ENCODE measurements at places on chromosomes 12 and 14.

DNA sequence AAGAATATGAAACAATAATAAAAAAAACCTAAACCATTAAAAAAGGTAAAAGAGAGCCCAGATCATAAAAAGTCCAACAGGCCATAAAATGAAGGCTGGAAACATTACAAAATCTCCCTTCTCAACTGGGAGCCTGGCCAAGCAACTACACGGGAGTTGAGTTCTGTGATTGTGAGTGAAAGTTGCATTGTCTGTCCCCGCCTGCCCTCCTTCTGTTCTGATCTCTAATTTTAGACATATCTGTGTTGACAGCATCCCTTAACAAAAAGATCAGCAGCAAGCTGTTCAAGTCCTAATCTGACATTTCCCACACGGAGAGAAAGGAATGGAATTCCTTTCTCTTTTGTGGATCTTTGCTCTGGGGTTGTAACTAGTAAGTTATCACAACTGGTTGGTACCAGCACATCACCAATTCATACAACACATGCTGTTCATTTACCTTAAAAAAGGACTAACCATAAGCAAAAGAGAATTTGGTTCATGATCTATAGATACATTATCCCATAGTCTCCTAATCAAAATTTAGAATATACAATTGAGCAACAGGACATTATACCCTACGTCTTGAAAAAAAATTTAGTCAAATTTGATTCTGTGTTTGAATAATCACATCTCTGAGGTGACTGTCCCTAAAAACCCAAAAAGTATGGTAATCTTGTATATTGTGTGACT, 205.1 kb upstream of the GZMB start:
- DNase-seq, result no peak

GRCh38 chr12:100845095-100845494, 50.5 kb downstream of the ANO4 start:
- DNase-seq, result no peak

DNA sequence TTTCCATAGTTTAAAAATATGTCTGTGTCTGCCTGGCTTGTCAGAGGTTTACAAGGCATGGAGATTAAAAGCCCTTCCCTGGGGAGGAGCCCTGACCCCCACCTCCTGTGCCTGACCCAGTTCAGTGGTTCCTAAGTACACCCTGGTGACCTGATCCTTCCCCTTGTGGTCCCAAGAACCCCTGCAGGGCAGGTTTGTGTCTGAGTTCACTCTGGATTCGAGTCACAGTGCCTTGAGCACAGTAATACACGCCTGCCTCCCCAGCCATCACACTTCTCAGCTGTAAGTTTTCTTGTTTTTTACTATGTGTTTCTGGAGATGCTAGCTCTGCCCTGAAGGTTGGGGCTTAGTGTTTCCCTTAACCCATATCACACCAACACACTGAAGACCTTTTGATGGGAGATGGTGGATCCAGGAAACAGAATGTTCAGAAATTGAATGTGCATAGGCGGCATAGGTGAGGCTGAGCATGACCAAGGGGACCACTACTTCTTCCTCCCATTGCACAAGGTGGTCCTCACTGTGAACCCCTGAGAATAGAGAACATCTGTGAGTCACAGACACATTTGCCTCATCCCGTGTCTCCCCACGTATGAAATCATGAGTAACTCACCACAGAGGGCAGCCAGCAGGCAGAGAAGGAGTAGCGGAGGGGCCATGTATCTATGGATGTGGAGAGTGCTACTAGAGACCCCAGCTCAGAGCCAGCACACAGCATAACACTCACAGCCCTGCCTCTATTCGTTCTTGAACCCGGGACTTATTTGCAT, 962.9 kb downstream of the TMEM121 start:
- no peak for DNase-seq

GRCh38 chr12:21797539-21797938, 23.0 kb upstream of the KCNJ8 start:
- no peak for DNase-seq

DNA sequence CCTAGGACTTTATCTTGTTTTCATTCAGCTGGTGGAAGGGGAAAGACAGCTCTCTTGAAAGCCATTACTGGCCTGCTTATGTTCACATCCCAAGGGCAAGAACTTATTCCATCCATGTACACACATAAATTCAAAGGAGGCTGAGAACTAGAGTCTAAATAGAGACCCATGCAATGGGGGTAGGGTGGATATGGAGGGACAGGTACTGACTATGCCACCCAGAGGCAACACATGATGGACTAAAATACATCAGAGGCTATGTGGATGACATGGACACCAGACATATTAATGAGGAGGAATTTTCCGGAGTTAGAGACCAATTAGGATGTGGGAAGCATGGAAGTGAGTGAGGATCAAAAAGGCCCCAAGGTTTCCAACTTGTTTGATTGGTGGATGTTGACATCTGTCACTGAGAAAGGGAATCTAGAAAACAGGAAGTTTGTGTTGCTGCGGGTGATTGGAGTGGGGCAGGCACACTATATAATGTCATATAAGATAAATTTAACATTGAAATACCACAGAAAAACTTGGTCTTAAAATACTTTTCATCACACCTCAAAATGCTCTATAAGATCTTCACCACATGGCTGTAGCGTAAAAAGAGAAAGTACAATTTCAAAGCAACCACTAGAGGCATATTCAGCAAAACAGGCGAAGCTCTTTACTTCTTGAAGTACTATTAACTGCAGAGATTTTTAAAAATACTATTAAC, 130.4 kb downstream of the GRIP1 start:
- no peak for DNase-seq

GRCh38 chr14:105532735-105533141, 6.4 kb downstream of the TMEM121 start:
- DNase-seq, result peak; percentile 10

DNA sequence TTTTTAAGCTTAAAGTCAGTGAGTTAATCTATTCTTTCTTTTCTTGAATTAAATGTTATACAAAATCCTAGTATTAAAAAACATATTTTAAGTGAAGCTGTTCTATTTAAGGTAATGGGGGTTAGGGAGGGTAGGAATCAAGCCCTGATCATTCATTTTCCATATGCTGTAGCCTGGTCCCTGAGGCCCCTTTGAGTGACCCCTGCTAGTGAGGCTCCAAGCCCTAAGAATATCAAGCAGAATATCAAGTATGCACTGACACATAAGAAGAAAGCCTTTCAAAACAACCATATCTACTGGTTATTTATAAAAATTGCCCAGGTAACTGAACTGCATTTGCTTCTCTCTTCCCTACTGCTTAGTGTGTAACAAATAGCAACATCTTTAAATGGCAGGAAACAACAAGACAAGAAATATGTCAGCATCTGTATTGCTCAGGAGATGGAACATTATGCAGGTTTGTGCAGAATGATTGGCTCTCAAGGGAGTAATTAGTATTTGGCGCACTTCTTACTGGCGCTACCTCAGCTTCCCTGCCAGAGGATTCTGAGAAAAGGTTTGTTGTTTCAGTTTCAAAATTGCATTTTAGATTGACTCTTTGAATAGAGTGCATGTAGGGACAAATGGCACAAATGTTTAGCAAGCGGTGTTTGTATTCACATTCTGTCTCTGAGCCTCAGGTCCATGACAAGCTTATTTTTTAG, 223.0 kb downstream of the DUSP6 start:
- no peak for DNase-seq

DNA sequence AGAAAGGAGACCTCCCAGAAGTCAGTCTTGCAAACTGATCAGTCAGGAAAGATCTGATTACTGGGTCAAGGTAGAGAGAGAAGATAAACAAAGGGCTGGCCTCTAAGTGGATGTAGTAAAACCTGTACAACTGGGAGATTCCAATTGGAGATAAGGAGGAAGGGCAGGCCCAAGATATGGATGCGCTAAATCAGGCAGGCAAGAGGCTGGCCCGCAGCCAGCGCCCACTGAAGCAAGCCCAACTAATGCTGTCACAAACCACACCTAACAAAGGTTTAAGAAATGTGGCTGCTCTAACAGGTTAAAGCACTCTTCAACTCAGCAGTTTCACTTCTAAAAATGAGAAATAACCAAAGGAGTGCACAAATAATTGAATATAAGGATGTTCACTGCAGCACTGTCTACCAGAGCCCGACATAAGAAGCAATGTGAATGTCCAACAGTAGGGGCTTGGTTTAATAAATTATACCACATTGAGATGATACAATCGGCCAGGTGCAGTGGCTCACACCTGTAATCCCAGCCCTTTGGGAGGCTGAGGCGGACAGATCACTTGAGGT, 4.7 kb downstream of the GLTP start:
- no peak for DNase-seq

DNA sequence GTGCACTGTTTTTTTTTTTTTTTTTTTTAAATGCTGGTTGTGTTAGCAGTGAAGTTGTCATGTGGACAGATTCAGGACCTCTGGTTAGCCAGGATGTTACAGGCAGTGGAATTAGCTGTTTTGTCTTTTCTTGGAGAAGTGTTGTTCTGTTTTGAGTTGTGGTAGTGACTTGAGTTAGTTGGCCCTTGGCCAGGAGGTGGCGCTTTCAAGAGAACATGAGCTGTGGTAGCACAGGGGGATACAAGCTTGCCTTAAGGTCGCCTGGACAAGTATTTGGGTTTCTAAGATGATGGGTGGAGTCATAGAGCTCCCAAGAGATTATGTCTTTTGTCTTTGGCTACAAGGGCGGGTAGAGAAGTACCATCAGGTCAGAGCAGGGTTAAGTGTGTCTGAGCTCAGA, 33.3 kb upstream of the CCDC198 start:
- no peak for DNase-seq

DNA sequence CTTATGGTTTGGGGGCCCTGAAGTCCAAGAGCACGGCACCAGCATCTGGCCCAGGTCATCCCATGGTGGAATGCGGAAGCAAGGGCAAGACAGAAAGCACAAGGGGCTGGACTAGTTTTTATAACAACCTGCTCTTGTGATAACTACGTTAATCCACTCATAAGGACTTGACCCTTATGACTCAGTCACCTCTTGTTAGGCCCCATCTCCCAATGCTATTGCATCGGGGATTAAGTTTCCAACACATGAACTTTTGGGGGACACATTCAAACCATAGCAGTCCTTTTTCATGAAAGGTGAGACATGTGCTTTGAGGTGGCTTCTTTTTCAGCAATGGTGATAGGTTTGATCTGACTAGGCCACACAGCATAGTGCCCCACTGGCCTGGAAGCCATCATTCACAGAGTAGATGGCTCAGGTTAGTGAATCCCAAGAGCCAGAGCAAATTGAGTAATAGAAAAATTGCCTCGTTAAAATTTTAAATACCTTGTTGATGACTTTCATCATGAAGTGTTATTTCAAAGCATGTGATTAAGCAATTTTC, 12.1 kb downstream of the FRMD6 start:
- no peak for DNase-seq

GRCh38 chr14:89379006-89379405, 38.0 kb downstream of the FOXN3 start:
- no peak for DNase-seq

GRCh38 chr12:43826681-43827080, 9.2 kb upstream of the TMEM117 start:
- no peak for DNase-seq

GRCh38 chr14:98877065-98877464, 394.9 kb downstream of the BCL11B start:
- DNase-seq, result no peak

DNA sequence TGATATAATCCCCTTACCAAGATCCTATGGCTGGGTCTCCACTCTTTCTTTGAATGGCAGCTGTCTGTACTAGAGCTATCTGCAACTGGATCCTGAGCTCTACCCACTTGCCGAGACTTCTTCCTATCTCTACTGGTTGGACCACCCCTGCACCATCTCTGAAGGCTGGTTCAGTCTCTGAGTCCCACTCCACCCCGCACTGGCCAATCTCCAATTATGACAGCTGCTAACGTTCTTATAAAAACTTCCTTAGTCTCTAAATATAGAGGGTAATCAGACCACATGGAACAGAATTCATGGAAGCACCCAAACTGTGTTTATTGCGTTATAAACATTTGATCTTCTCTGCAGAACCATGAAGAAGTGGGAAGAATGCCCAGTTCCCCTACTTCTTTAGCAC, 186.6 kb upstream of the EEA1 start:
- DNase-seq, result no peak

DNA sequence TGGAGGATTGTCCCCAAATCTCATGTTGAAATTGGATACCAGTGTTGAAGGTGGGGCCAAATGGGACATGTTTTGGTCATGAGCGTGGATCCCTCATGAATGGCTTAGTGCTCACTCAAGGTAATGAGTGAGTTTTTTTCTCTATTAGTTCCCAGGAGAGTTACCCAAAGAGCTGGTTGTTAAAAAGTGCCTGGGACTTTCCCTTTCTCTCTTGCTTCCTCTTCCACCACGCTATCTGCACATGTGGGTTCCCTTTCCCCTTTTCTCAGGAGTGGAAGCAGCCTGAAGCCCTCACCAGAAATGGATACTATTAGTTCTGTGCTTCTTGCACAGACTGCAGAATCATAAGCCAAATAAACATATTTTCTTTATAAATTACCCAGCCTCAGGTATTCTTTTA, 465.4 kb downstream of the FSCB start:
- DNase-seq, result no peak

DNA sequence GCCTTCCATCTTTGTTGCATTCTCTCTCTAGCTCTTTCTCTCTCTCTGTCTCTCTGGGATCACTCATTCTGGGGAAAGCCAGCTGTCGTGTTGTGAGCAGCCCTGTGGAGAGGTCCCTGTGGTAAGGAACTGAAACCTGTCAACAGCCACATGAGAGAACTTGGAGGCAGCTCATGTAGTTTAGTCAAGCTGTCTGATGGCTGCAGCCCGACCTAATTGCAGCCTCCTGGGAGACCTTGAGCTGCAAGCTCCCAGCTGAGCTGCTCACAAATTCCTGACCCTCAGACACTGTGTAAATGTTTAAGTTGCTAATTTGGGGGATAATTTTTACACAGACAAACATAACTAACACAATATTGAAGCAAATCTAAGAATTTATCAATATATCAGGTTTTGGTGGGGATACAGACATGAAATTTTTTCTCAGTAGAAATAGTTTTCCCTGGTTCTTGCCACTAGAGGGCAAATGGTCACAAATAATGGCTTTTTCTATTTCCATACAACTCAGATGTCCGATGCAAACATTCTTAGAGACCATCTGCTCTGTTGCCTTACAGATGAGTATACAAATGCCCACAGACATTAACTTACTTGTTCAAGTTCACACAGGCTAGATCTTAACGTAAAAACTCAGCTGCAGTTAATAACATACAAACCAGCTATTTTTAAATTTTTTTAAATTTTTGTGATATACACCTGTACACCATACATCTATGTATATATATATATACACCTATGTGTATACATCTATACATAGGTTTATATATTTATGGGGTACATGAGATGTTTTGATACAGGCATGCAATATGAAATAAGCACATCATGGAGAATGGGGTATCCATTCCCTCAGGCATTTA, 15.5 kb upstream of the KRR1 start:
- no peak for DNase-seq

- no peak for DNase-seq
Observed at GRCh38 chr12:84842406-84843013, 70.1 kb downstream of the SLC6A15 start.

DNA sequence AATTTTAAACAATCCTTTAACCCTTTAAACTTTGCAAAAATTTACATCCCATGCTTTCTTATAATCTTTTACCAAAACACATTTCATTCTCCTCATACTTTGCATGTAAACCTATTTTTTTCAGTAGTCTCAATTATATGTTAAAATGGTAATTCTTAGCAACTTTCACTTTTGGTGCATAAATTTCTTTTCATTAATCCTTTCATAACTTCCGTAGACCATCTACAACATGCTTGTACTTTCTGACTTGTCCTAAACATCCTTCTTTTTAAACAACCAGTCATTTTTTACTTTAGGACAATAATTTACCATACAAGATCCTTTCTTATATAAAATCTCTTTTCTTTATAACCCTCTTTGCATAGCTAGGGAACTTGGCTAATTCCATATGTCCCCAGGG, 19.5 kb downstream of the CCDC91 start:
- no peak for DNase-seq
